ENCODE measurements at places on chromosomes 5 and 9.

DNA sequence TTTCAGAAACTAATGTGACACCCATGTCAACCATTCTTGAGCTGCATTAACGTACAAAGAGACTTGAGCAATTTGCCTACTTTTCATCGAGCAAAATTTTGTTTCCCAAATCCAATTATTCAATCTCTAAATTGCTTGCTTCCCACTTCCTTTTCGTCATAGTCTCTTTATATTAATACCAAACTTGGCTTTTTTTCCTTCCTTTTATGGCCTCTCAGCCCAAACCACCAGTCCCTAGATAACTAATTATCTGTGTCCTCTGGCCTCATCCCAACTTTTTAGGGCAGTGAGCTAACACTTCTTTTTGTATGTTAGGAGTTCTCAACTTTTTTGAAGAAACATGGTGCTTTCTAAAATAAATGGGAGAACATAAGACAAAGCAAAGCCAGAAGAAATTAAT, 155.5 kb upstream of the S1PR3 start:
- DNase-seq, result no peak

DNA sequence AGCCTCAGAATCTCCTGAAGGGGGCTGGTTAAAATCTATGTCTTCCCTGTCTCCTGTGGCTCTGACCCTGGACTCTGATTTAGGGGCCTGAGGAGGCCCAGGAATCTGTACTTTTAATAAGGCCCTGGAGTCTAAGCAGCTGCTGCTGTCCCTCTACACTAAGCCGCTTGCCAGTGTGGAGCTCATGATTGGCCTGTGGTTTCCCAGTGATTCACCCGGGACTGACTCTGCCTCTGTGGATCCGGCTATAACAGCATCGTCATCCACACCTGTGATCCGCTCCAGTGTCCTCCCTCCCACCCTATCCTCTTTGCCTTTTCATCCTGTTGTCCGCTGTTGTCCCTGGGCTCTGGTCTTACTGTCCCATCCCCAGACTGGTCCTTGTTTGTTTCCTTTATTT, 3.7 kb downstream of the SLC31A2 start:
- no peak for DNase-seq

- DNase-seq, result no peak
Observed at GRCh38 chr9:125986966-125987365, 239.8 kb downstream of the PBX3 start.

- DNase-seq, result no peak
Observed at GRCh38 chr5:95454536-95454935, 63.4 kb downstream of the FAM81B start.

- DNase-seq, result no peak
Observed at GRCh38 chr9:90423661-90424193, 218.9 kb downstream of the DIRAS2 start.

DNA sequence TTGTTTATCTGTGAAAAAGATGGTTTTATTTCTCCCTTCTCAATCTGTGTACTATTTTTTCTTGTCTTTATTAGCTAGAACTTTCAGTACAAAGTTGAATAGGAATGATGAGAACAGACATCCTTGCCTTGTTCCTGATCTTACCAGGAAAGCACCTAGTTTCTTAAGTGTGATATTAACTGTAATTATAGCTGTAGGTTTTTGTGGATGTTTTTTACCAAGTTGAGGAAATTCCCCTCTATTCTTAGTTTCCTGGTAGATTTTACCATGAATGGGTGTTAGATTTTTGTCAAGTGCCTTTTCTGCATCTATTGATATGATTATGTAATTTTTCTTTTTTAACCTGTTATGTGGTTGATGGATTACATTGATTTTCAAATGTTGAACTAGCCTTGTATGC, 68.7 kb downstream of the KCNN2 start:
- no peak for DNase-seq

DNA sequence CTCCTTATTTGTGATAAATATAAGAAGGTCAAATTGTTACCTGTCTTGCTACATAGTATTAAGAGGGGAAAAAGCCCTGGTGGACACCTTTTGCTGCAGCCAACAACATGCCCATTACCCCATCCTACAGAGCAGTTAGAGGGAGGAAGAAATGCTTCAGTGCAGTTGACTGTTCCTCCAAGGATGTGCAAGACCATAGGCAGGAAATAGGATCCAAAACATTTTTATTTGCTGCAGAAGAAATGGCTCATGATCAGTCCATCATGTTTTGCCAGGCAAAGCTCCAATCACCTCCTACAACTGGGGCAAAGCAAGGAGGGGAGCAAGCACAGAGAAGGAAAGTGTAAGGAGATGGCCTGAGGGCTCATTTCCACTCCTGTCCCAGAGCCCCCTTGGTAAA, 399.1 kb upstream of the PIK3R1 start:
- no peak for DNase-seq

GRCh38 chr5:158947846-158948245, 151.9 kb downstream of the EBF1 start:
- DNase-seq, result no peak

GRCh38 chr5:73007051-73007450, 51.2 kb downstream of the FCHO2 start:
- no peak for DNase-seq

- DNase-seq, result no peak
Observed at GRCh38 chr9:122456123-122456522, 21.6 kb downstream of the OR1J1 start.

Measured in stimulated activated naive B cell treated with anti-CD40 and anti-IgM and Interleukin-4, amounts not matched to agents 10 μg/mL and 1 μg/mL and 100 μg/mL, for 72 hours (primary cell).